ENCODE measurements at places on chromosomes 16 and 17.

DNA sequence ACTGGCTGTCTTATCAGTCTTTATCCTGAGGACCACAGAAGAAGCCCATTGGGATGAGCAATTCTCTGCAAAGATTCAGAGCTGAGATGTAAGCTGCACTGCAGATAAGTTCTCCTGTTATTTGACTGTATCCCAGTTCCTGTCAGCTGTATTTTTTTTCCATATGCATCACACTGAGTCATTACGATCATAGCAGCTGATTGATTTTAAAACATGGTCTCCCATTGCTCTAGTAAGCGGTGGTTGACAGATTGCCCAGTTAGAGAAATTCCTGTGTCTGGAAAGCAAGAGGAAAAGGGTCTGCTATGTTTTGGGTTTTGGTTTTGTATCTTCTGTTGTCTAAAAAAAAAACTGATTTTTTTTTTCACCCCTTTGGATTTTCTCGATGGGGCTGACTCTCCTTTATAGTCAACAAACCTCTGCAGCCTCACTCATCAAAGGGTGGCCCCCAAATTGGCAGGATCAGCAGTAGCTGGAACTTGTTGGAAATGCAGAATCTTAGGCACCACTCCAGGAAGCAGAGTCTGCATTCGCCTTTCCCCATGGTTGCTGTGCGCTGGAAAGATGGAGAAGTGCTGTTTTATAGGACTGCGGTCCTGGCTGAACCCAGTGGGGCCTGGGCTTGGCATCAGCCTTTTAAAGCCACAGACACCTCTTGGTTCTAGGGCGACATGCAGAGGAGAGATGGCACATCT, 220.1 kb upstream of the MPHOSPH6 start:
- no peak for DNase-seq

DNA sequence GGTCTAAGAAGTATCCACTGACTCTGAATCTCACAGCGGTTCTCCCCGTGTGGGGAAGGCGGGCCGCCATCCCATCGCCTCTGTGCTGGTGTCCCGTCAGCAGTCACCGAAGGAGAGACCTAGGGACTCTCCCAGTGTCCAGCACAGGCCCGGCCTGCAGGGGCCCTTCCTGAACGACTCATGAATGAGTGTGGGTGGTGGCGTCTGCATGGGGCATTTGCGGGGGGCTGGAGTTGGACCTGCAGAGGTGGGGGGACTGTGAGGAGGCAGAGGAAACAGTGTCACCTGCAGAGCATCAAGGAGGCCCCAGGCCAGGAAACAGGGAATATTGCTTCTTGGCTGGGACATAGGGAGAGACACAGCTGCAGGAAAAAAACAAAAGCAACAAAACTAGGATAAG, 10.3 kb downstream of the KCNG4 start:
- no peak for DNase-seq

DNA sequence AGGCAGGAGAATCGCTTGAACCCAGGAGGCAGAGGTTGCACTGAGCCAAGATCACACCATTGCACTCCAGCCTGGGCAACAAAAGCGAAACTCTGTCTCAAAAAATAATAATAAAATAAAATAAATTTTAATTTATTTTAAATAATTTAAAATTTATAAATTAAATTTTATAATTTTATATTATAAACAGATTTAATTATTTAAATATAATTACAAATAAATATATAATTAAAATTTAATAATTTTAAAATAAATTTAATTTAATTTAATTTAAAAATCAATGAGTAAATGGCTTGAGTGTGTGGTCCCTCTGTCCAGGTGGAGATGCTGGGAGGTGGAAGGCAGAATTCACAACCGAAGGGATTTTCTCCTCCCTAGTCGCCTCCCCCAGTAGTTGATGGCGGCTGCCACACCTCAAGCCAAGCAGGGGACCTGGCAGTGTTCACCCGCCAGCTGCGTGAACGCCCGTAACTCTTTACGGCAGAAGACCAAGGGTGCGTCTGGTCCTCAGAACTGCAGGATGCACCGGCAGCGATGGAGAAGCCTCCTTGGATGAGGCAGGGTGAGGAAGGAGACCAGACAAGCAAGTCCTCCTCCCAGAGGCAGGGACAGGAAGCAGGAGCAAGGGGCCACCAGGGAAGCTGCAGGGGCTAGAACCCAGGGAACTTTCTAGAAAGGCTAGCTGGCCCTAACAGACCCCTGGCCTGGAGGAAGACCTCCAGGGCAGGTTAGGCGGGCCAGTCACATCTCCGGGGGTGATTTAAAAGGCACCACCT, 22.9 kb upstream of the KRT17 start:
- DNase-seq: no peak

GRCh38 chr17:58611331-58611730, 80.5 kb downstream of the TEX14 start:
- DNase-seq: no peak

DNA sequence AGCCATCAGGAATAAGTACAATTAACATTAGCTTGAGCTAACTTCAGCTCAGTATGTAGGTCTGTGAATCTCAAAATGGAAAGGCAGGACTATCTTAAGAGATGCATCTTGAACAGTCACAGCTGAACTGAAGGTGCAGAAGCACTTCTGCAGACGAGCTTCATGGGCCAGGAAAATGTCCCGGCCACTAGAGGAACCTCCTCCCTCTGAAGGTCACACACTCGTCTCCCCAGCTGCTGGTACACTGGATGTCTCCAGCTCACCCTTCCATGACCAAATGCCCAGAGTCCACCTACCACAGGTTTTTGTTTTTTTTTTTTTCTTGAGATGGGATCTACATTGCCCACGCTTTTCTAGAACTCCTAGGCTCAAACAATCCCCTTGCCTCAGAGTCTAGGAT, 33.2 kb downstream of the WDR59 start:
- no peak for DNase-seq

DNA sequence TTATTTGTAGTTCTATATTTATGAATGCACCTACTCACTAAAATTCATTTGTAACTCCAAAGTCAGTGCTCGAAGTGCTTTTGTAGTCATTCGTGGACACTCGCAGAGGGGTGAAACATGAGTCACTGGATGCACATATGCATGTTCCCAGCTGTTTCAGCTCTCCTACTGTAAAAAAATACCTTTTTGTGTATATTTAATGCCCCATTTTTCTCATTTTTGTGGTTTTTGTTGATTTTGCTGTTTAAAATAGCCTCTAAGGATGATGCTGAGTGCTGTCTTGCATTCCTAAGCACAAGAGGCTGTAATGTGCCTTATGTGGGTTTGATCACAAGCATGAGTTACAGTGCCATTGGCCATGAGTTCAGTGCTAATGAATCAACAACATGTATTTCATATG, 30.6 kb downstream of the CENPV start:
- no peak for DNase-seq

DNA sequence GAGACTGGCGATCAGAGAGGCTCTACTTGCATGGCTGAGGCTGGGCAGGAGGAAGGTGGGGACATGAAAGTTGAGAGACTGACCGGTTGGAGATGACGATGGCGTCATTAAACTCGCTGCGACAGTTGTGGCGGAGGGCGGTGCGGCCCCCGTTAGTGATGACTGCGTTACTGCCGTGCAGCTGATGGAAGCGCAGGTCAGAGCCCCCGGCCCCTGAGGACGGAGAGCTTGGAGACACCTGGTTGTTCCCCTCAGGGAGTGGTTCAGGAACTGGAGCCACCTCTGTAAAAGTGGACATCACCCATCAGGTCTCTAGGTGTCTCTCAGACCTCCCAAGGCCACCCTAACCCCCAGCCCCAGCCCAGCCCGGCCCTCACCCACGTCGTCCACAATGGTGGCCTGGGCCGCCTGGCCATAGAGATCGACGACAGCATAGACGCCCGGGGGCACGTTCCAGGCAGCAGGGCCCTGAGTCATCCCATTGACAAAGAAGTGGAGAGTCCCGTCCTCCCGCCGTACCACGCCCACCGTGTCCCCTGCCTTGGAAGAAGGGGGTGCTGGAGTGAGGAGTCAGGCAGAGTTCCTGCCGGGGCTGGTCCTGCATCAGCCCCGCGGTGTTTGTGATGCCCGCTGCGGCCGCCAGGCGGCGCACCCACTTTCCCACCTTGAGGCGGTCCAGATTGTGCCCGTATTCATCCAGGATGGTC, 5.3 kb downstream of the NEURL4 start:
- DNase-seq: peak; percentile 61

DNA sequence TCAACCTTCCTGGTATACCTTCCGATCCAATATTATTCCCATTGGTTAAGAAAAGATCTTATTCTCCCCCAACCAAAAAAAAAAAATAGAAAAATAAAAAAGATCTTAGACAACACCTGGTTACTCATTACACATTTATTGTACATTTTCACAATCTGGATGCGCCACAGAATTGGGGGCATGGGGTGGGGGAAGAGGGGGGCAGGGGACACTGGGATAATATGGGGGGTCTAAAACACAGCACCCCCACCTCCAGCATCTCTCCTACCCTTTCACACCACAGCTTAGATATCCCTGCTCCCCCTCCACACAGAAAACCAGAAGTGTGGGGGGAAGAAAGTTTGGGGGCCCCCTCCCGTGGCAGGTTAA, 3.7 kb downstream of the VAMP2 start:
- no peak for DNase-seq

DNA sequence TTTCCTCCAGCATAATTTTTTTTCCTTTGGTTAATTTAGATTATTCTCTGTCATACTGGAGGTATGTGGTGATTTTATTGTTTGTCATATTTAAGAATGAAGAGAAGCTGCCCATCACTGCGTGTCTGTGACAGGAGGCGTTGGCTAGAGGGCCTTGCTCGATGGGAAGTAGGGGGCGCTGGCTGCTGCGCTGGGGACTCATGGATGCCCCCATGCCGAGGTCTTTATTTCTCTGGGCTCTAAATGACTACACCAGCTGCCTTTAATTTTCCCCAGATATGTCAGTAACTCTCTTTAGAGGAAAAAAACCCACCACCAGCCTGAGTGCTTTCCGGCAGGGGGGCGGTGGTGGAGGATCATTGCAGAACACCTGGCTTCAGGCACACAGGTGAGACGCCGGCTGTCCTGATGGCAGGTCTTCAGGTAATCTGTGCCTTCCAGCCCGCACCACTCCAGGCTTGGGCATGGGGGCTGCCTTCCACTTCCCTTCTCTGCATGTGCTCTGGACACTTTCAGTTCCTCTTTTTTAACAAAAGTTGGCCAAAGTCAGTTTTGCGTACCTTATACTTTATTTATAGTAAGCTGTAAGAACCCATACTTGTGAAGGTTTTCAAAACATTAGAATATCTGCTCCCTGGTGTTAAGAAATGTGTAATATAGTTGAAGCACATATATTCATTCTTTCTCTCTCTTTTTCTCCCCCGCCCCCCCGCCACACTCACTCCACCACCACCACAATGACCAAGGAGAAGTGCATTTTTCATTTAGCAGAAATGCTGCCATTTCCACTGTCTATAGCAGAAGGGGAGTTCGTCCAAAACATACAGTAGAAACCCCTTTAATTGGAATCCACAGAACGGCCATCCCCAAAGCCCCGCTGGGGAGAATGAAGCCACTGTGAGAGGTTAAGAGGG, 192.7 kb downstream of the RPTOR start:
- DNase-seq: no peak

- DNase-seq: no peak
Observed at GRCh38 chr16:9095656-9096397, 4.4 kb downstream of the HAPSTR1 start.

DNA sequence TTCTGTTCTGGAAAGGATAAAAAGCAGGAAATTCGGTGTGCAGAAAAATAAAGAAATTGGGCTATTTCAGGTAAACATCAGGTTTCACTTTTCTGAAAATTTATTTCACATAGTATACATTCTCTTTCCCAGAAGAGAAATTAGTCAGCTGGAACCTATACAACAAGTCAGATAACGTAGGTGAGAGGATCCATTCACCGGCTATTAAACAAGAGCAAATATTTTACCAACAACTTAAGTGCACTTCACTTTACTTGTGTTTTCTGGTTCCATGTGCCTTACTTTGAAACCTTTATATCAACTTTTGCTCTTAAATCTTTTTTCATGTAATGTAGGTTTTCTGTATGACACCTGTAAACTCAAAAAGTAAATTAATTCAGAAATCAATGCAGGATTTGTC, 839.7 kb downstream of the CDH11 start:
- DNase-seq: no peak

GRCh38 chr16:71771571-71771970, 37.1 kb downstream of the AP1G1 start:
- no peak for DNase-seq

GRCh38 chr16:89687092-89687940, 827 bp downstream of the CDK10 start:
- no peak for DNase-seq

- DNase-seq: no peak
Observed at GRCh38 chr17:61414141-61414935, 14.7 kb downstream of the TBX2 start.

GRCh38 chr17:75109046-75109406, 743 bp upstream of the ARMC7 start:
- DNase-seq: no peak

DNA sequence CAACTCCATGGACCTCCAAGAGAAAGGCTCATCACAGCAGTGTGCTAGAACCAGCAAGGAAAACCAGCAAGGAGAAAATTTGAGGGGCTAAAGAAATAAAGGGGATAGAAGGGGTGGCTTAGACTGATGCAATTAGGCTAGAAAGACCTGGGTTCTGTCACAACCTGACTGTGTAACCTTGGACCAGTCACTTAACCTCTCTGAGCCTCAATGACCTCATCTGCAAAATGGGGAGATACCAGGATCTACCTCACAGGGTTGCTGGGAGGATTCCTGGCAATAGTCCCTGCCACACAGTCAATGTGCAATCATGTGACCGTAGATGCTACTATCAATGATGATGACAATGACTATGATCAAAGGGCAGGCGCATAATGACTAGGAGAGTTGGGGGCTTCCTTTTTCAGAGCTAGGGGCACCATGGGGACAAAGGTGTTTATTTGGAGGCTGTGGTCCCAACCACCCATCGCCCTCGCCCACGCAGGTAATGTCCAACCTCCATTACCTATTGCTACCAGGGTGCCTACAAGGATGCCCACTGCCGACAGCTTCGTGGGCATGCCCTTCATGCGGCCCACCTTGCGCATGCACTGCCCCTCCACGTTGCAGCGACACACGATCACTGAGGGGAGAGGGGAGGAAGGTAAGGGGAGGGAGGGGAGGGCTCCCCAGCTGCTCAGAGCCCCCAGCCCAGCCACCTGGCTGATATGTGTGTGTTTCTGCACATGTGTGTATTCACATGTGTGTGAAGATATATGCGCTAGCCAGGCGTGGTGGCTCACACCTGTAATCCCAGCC, 9.7 kb downstream of the CDH16 start:
- DNase-seq: no peak

DNA sequence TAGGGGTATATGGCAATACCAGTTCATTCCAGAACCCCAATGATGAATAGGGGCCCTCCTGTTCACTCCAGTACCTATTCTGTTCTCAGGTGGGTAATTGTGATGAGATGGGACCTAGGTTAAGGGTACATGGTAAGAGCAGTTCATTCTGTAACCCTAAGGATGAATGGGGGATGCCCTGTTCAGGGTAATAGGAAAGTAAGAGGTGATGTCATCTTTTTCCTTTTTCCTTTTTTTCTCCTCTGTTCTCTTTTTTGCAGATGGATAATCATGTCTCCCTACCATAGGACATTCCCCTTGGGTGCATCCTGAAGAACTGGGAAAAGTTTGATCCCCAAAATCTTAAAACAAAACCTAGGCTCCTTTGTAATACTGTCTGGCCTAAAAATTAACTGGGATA, 25.0 kb upstream of the SLC6A2 start:
- no peak for DNase-seq

GRCh38 chr17:42675348-42675964, 1.3 kb downstream of the PLEKHH3 start:
- DNase-seq: peak; percentile 63

Data from BE2C (cell line).